NCI-H146 (cell line): ENCODE measurements at places on chromosomes 2 and 18.

GRCh38 chr2:235636546-235636945 lies 142.7 kb downstream of the AGAP1 start:
- no peak for DNase-seq

DNA sequence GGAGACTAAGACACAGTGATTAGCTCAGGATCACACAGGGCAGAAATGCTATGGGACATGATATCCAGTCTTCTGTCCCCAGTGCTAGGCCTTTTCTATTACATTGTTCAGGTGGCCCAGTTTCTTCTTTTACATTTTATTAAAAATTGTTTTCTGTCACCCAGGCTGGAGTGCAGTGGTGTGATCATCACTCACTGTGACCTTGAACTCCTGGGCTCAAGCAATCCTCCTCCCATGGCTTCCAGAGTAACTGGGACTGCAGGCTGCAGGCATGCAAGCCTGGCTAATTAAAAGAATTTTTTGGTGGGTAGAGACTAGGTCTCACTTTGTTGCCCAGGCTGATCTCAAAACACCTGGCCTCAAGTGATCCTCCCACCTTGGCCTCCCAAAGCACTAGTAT lies 15.4 kb downstream of the PDK1 start:
- peak; percentile 29 for DNase-seq

GRCh38 chr2:201254081-201254730 lies 6.1 kb upstream of the CASP8 start:
- DNase-seq: no peak

GRCh38 chr18:12049978-12050811 lies 43.4 kb upstream of the ANKRD62 start:
- DNase-seq: no peak

DNA sequence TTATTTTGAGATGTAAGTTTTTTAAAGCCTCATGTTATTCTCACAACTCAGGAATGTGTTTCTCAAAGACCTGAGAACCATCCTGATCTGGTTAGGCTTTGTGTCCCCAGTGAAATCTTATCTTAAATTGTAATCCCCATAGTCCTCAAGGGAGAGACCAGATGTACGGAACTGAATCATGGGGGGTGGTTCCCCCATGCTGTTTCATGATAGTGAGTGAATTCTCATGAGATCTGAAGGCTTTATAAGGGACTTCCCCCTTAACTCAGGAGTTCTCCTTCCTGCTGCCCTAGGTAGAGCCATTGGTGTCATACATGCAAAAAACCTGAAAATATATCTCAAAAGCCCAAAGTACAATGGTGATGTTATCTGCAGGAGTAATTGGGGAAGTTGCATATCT lies 836.7 kb downstream of the CBLN2 start:
- DNase-seq: no peak

DNA sequence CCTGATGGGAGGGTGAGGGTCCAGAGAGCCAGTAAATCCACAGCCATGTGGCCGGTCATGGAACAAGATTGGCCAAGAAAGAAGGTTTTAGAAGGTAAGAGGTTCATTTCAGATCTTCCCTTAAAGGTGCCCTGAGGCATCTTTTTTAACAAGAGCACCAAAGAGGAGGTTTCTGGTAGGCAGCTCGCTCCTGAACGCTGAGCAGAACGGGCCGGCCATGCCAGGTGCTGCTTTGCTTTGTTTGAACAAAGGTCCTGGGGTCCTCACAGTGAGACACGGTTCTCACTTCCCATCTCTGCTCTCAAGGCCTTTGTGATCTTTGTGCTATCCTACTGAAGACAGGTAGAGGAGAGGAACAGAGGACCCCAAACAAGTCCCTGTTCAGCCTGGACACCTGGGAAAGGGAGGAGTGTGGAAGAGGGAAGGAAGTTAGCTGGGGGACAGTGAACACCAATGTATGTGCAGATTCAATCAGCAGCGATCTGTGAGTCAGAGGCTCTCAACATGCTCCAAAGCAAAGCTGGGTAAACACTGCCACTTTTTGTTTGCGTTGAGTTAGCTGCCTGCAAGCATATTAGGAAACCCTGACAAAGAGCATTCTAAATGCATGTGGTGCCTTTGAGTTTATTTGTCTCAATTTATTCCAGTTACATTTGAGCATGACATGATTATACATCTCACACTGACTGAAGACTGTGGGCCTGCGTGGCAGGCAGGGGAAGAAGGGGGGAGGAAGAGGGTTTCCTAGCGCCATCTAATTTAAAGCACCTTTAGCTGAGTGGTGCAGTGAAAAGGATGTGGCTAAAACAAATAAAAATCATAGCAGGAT lies 102.4 kb downstream of the ASB1 start:
- DNase-seq: peak; percentile 83

- DNase-seq: no peak
Measured at GRCh38 chr2:64979744-64980143, 9.5 kb upstream of the SLC1A4 start.

GRCh38 chr2:37686792-37687526 lies 15.5 kb upstream of the CDC42EP3 start:
- no peak for DNase-seq

DNA sequence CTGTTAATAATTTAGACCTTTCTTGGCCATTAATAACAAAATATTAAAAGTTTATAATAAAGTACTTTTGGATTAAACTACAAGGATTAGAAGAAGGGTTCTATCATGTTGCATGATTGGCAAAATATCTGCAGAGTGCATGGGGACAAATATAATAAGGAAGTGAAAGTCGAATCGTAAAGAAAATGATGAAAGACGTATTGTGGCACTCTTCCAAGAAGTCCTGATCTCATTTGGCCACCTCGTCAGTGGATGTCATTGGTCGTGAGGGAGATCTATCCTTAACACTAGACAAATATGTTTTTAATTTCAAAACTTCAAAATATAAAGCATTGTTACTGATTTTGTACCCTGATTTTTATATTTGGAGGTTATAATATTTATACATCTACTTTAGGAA lies 197.7 kb upstream of the STON1 start:
- no peak for DNase-seq

DNA sequence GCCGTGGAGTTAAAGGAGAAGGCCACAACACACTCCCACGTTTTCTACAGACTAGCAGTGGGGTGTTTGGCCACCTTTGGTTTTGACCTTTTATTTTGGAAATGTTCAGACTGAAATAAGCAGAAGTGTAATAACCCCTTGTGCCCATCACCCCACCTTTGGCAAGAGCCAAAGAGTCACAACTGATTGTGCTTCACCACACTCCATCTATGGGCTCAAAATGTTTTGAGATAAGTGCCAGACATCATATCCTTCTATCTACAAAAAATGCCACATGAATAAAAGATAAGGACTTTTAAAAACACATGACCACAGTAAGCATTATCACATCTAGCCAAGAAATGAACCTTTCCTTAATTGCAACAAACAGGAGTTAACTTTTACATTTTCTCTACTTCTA lies 9.9 kb upstream of the GPR35 start:
- DNase-seq: no peak

GRCh38 chr2:112153179-112153490 lies 14.9 kb downstream of the FBLN7 start:
- no peak for DNase-seq

DNA sequence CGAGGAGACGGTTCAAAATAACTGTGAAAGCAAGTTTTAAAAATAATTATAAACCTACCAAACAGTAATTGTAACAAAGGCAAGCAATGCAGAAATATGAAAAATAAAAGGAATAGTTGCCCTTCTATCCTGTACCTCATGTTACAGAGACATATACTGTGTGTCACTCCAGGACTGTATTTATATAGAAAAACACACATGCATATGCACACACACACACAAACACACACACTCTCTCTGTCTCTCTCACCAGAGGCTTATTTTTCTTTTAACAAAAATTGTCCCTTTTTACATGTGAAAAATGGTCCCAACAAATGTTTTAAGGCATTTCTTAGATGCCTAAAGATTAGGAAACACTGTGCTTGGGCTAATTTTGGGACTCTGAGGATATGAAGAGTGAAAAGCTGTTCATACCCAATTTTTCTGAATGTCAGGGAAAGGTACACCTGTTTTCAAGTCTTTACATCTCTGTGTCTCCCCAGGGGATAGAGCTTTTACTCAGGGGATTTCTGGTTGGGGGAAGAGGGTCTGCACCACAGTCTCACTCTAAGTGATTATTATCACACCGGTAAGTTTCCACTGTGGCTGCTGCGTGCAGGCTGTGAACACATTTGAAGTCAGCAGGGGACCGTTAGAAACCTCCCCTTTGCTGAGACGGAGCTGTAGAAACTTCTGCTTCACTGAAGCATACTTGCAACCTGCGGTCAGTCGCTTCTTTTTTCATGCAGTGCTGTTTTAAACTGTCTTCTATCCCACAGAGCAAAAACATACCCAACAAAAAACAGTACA lies 51.4 kb upstream of the SPAG16 start:
- no peak for DNase-seq

DNA sequence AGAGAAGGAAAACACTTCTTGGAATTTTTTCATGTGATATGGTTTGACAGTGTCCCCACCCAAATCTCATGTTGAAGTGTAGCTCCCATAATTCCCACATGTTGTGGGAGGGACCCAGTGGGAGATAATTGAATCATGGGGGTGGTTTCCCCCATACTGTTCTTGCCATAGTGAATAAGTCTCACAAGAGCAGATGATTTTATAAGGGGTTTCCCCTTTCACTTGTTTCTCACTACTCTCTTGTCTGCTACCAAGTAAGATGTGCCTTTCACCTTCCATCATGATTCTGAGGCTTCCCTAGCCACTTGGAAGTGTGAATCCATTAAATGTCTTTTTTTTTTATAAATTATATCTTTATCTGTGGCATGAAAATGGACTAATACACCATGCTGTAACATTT lies 250.7 kb downstream of the LPIN1 start:
- DNase-seq: no peak

- DNase-seq: no peak
Measured at GRCh38 chr2:218370410-218371063, 11.5 kb upstream of the SLC11A1 start.

DNA sequence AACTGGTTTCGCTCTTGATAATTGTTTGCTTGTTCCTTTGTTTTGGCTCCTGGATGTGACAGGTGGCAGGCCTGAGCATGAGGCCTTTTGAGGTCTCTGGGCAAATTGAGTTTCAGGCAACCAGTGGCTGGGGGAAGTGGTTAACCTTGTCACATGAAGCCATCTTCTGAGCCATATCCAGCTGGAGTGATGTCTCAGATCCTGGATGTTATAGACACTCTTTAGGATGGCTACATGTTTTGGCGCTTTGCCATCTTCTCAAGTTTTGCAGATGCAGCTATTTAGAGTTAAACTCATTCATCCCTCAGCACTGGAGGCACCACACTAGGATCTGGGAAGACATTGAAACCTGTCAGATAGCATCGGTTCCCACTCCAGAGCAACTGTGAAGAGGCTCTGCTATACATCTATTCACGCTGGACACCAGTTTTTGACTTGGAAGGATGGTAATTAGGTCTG lies 25.3 kb upstream of the TACR1 start:
- peak; percentile 57 for DNase-seq

GRCh38 chr2:230640540-230641011 lies 72.1 kb upstream of the CAB39 start:
- DNase-seq: no peak

- DNase-seq: no peak
Measured at GRCh38 chr2:228690681-228691080, 509.2 kb upstream of the SPHKAP start.

- DNase-seq: no peak
Measured at GRCh38 chr2:190853531-190854383, 26.9 kb upstream of the GLS start.

DNA sequence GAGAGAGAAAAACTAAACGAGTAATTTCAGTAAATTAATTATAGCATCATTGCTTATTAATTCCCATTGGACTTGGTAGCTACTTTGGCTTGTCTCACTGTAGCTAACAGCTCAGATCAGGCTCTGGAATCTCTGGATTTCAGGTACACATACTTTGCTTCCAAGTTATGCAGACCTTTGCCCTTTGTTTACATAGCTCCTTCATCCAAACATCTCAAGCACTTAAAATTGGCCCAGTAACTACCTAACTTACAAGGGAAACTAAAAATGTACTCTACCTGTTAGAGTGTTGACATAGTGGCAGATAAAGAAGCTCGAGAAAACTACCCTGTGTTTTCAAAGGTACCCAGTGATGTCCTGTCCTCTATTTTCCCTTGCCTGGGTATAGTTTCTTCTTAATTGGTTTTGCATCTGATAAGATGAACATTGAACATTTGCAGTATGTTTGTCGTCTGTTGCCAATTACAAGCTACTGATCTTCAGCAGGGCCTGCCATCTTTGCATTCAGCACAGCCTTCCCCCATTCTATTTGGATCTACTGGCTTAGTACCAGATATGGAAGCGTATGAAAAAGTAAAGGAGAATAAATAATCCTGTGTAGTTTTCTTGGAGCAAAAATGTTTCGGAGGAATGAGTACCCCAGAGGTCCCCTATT lies 601.5 kb upstream of the FANCL start:
- no peak for DNase-seq

DNA sequence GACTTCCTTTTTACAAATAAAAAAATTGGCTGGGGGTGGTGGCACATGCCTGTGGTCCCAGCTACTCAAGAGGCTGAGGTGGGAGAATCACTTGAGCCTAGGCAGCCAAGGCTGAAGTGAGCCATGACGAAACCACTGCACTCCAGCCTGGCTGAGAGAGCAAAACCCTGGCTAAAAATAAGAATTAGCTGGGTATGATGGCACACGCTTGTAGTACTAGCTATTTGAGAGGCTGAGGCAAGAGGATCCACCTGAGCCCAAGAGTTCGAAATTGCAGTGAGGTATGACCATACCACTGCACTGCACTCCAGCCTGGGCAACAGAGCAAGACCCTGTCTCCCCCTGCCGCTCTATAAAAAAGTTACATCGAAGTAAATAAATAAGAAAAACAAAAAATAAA lies 33.7 kb downstream of the GFPT1 start:
- DNase-seq: no peak

- DNase-seq: no peak
Measured at GRCh38 chr2:3322311-3322970, 55.2 kb downstream of the EIPR1 start.

DNA sequence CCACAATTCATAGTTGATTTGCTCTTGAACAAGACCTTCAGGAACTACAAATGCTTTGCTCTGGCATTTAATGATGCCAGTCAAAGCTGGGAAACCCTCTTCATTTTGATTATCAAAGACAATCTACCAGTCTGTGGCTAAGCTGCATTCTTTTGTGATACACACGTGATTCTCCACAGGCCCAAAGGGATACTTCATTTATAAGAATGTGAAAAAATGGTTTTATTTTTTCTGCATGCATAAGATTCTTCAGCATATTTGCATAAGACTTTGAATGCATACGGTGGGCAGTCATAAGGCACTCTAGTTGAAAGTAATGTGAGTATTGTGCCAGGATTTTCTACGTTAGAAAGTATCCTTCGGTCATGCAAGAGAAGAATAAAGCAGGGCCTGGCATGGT lies 33.0 kb upstream of the ARL5A start:
- DNase-seq: no peak
